ENCODE measurements at places on chromosomes 6 and 20.

DNA sequence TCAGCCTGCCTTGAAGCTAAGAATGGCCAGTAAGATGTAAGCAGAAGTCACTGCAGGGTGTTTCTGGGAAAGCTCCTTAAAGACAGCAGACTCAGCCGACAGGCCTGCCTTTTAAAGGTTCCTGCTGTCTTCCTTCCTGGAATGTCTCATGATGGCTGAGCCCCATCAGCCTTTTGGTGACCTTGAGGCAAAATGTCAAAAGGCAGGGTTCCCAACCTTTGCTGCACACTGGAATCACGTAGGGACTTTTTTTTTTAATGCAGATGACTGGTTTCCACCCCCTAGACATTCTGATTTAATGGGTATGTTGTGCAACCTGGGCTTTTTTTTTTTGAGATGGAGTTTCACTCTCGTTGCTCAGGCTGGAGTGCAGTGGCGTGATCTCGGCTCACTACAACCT lies 11.6 kb downstream of the MDGA1 start:
- DNase-seq = no peak

DNA sequence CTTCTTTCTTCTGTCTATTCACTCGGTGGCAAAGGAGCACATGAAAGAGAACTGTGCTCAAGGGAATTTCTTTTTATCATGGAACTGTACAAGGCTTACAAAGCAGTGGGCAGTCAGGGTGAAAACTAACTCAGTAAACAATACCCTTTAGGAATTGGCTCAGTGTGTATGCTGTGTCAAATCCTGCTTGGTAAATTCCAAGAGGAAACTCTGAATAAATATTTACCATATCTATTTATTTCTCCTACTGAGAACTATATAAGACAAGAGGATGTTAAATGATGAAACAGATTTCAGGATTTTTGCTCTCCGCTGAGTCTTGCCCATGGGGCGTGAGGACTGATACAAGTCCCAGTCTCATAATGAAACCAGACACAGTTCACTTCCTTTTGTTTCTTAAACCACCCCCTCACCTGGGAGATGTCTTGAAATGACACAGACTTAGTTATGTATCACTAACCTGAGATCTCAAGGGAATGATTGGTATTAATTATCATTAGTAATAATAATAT lies 188.8 kb downstream of the BACH2 start:
- no peak for DNase-seq

GRCh38 chr6:15355683-15356099 lies 109.8 kb downstream of the JARID2 start:
- DNase-seq = no peak

- no peak for DNase-seq
These were observed 34.5 kb upstream of the NEDD9 start for GRCh38 chr6:11266926-11267325.

GRCh38 chr20:41693136-41693979 lies 75.2 kb upstream of the CHD6 start:
- peak; percentile 73 for DNase-seq

DNA sequence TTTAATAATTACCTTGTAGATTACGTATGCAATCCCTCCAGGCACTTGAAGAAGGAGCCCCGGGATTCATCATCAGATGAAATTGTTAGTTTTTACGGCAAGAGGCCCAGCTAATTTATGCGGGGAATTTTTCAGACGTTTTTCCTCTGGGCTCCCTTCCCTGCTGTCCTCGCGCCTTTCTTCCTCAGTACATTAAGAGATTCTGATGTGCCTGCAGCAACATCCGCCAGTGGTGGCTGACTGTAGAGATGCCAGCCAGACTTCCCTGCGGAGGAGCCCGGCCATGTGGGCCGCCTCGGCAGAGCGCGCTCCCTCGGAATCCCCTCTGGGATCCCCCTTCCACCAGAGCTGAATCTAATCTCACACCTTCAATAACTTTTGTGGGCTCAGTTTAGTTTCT lies 46.4 kb upstream of the POU3F2 start:
- DNase-seq = no peak

DNA sequence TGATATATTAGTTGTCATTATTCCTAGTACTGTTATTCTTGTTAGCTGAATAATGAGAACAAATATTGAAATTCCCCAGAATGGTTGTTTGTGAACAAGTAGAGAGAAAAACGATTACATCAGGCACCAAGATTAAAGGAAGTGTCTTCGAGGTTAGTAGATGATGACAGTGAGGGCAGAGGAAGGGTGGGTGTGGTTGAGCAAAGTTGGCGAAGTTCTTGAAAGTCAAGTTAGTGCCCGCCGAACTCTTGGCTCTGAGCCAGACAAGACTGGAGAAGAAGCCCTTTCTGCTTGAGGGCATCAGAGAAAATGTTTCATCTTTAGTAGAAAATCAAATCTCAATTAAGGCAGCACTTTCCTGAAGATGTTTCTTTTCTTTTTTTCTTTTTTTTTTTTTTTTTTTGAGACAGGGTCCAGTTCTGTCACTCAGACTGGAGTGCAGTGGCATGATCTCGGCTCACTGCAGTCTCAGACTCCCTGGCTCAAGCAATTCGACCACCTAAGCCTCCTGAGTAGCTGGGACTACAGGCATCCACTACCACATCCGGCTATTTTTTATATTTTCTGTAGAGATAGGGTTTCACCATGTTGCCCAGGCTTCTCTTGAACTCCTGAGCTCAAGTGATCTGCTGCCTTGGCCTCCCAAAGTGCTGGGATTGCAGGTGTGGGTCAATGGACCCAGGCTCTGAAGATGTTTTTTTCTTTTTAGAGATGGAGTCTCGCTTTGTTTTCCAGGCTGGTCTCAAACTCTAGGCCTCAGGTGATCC lies 77.1 kb downstream of the SGK1 start:
- DNase-seq = peak; percentile 71

DNA sequence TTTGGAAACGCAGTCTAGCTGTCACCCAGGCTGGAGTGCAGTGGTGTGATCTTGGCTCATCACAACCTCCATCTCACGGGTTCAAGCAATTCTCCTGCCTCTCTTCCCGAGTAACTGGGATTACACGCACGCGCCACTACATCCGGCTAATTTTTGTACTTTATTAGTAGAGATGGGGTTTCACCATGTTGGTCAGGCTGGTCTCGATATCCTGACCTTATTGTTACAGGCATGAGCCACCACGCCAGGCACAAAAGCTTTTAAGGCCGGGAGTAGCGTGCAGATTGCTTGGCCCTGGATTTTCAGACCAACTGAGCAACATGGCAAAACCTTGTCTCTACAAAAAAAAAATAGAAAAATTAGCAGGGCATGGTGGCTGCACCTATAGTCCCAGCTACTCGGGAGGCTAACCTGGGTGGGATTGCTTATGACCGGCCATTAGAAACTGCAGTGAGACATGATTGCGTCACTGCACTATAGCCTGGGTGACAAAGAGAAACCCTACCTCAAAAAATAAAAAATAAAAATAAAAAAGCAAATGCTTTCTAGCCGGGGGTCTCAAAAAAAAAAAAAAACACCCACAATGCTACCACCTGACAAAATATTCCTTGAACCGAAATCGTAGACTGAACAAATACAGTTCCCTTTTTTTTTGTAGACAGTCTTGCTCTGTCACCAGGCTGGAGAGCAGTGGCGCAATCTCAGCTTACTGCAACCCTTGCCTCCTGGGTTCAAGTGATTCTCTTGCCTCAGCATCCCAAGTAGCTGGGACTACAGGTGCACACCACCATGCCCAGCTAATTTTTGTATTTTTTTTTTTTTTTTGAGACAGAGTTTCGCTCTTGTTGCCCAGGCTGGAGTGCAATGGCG lies 15.0 kb downstream of the RBM39 start:
- no peak for DNase-seq

GRCh38 chr6:134379076-134379475 lies 61.2 kb upstream of the SGK1 start:
- peak; percentile 24 for DNase-seq

DNA sequence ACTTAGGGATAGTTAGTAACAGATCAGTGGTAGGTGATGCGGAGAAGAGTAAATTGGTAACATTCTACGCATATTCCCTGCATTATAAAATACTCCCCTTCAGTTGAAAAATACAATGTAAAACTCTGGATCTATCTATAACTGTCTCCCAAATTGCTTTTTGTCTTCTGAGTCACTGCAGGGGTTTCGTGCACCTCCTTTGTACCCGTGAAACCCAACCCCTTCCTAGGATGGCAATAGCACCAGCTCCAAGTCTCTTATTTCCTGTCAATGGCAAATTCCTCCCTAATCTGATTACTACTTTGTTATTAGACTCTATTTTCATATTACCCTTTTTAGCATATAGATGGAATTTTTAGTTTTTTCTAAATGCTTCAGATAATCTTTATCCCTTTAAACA lies 20.6 kb upstream of the STMND1 start:
- no peak for DNase-seq

- DNase-seq = no peak
These were observed 18.6 kb downstream of the FAM83B start for GRCh38 chr6:54865091-54865631.

GRCh38 chr20:34871320-34871926 lies 1.2 kb downstream of the GGT7 start:
- DNase-seq = no peak

DNA sequence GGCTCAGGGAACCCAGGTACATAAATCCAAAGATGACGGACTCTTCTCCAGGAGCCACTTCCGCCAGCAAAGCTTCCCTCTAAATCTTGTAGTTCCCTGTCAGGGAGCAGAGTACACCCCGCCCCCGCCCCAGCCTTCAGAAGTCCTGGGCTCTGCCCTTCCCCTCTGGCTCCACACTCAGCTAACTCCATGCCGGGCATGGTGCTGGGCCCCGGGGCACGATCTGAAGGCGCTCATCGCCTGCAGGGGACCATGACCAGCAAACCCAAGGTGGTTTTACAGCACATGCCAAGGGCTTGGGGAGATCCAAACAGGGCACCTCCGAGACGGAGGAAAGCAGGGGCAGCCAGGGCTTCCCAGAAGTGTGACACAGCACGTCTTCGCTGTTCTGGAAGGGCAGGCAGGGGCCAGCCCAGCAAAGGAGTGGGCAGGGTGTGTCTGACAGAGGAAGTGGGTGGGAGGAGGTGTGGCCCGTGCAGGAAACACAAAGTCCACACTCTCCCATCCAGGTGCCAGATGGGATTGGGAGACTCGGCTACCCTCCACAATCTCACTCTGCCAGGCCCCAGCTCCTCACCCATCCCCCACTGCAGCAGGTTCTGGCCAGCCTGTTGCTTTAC lies 41.6 kb upstream of the SLC22A2 start:
- no peak for DNase-seq

GRCh38 chr6:33549196-33549595 lies 30.9 kb downstream of the BAK1 start:
- DNase-seq = no peak

GRCh38 chr6:160357088-160357487 lies 8.9 kb downstream of the SLC22A3 start:
- no peak for DNase-seq

GRCh38 chr6:154257067-154257466 lies 99.5 kb downstream of the IPCEF1 start:
- no peak for DNase-seq

DNA sequence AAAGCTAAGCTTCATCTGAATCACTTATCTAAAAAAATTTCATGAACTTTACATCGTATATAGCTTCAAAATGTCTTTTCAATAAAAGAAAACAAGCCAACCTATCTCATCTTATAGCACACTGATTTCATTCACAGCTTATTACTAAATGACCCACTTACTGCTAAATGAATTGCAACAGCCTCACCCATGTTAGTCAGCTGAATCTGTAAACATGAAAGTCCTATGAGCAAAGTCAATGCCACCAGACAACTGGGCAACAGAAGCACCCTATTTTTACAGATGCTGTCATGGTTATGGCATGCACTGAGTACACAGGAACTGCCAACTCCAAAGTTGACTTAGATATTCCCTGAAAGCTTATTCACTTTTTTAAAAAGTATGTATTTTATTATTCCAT lies 41.2 kb upstream of the DST start:
- DNase-seq = no peak

DNA sequence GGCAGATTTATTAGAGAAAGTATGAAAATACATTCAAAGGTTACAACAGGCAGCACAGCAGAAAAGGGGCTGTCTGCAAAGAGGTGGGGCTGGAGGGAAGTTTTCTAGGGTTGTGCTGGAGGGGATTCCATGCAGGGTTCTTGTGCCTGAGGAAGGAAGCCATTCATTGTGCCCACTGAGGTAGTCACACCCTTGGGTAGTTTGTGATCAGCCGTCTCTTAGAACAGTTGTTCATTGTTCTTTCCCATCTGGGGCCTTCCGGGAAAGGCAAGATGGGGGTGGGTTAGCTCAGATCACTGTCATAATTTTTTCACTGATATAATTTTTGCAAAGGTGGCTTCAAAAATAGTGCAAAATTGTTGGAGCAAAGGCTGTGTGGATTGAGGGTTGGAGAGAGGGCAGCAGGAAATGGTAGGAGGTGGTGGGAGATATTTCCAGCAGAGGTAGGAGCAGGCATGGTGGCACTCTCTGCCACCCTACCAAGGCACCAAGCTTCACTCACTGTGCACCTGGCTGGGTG lies 80.5 kb upstream of the GPR6 start:
- DNase-seq = no peak

DNA sequence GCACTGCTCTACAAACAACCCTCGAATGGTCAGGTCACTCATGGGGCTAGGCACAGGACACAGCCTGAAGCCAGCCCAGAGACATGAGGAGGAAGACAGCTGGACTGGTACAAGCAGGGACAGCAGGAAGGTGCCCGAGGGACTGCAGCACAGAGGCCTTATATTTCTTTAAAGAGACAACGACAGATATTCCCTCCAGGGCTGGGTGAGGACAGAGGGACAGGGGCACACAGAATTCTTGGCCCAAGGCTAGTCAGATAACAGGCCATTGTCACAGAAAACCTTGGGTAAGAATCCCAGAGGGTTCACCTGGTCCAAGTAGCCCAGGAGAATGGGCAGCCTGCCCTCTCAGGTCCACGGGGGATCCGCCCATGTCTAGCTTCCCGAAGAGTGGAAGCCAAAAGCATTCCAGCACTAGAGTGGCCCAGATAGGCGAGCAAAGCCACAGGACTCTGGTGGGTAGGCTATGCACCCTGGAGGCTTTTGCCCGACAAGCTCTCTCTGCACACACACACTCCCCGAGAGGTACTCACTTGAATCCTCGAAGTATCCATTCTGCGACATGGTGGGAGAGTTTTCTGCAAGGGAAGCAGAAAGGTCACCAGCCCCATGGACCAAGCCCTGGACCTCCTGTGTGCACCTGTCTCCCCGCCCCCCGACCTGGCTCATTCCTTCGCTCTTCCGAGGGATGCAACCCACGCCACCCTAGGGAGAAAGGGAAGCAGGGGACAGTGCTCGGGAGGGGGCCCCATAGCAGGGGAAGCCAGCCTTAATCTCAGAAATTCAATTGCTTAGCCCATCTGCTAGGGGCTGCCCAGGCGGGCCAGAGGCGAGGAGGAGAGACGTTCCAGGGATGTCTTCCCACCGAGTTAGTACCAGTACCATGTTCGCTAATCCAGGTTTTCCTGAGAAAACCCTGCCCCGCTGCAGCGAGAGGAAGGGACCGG lies 1.7 kb downstream of the SLC4A11 start:
- DNase-seq = no peak

GRCh38 chr6:98041921-98042320 lies 758.9 kb upstream of the MMS22L start:
- DNase-seq = no peak
